ENCODE measurements at places on chromosomes 11 and 22.
A peak's percentile ranks its signal among the peaks of the same experiment; 100 is the strongest.

DNA sequence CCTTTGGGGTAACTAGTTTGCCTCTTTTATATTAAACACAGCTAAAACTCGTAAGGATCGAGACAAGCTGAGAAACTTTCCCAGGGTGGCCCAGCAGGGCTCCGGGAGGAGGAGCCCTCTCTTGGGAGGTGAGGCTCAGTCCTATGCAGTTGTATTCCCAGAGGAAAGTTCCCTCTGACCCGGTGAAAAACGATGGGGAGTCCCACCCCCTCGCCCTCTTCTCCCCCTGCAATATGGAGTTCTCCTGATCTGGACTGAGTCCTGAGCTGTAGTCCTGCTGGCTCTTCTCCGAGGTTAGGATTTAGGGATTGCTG is 1.3 kb downstream of the NTM start:
- H3K27ac ChIP-seq = no peak overlapping the region
- H3K4me3 ChIP-seq = peak overlapping the region; percentile 21
- DNase-seq = no peak
- no peaks in the 10 kb centered on the region for H3K27me3 ChIP-seq
- H3K4me1 ChIP-seq = no peaks in the 10 kb centered on the region

- no peaks in the 10 kb centered on the region for H3K27me3 ChIP-seq
- no peak for DNase-seq
- no peaks in the 10 kb centered on the region for H3K36me3 ChIP-seq
- peak overlapping the region; percentile 94 for H3K27ac ChIP-seq
- no peaks in the 10 kb centered on the region for H3K4me1 ChIP-seq
These were observed 600 bp downstream of the FCHSD2 start for GRCh38 chr11:73141309-73142127.

DNA sequence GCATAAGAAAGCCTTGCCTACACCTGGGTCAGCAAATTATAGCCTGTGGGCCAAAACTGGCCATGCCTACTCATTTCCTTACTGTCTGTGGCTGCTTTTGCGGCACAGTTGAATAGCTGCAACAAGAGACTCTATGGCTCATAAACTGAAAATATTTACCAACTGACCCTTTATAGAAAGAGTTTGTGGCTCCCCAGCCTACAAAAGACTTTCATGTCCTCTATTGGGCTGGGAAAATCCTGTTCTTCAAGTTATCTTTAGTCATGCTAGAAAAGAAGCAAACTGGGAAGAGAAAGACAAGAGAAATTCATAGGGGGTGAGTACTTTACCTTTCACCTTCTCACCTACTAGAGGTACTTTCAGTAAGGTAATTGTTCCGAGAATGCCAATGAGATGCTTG is 175.1 kb downstream of the SWAP70 start:
- no peak overlapping the region for H3K27ac ChIP-seq
- no peaks in the 10 kb centered on the region for H3K4me1 ChIP-seq
- H3K36me3 ChIP-seq = no peaks in the 10 kb centered on the region
- no peak overlapping the region for H3K4me3 ChIP-seq
- H3K27me3 ChIP-seq = no peaks in the 10 kb centered on the region

- no peak overlapping the region for H3K4me3 ChIP-seq
- H3K36me3 ChIP-seq = no peaks in the 10 kb centered on the region
- H3K27ac ChIP-seq = peak overlapping the region; percentile 33
- DNase-seq = peak; percentile 60
- no peaks in the 10 kb centered on the region for H3K4me1 ChIP-seq
These were observed 19.4 kb downstream of the SUSD2 start for GRCh38 chr22:24200619-24201212.

GRCh38 chr11:113781682-113782081 is 2.1 kb downstream of the CLDN25 start:
- H3K4me1 ChIP-seq = no peaks in the 10 kb centered on the region
- DNase-seq = no peak
- no peak overlapping the region for H3K4me3 ChIP-seq
- H3K27me3 ChIP-seq = no peaks in the 10 kb centered on the region

DNA sequence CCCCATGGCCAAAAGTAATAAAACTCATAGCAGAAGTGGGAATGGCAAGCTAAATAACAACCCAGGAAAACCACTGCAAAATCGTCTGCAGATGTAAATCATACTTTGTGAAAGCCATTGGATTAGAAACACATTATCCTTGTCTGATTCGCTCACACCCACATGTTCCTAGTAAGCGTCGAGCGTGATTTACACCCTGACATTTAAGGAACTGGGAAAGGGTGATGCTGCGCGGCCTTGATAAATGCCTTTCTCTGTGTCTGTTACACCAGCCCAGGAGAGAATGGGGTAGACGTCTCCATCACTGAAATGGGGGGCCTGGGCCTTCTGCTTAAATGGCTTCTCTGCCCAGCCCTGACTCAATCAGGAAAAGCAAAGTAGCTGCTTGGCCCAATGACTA is 162.7 kb downstream of the NTM start:
- H3K4me1 ChIP-seq = no peaks in the 10 kb centered on the region
- no peaks in the 10 kb centered on the region for H3K27me3 ChIP-seq
- H3K27ac ChIP-seq = no peak overlapping the region
- H3K36me3 ChIP-seq = no peaks in the 10 kb centered on the region
- DNase-seq = no peak

- no peaks in the 10 kb centered on the region for H3K4me1 ChIP-seq
These were observed 66.6 kb upstream of the RDX start for GRCh38 chr11:110362971-110363509.

- no peaks in the 10 kb centered on the region for H3K36me3 ChIP-seq
- no peak overlapping the region for H3K27ac ChIP-seq
- no peak overlapping the region for H3K4me3 ChIP-seq
- H3K4me1 ChIP-seq = no peaks in the 10 kb centered on the region
- no peaks in the 10 kb centered on the region for H3K27me3 ChIP-seq
These were observed 89.5 kb upstream of the ISX start for GRCh38 chr22:34976474-34976873.

GRCh38 chr11:13776134-13776815 is 107.8 kb downstream of the FAR1 start:
- no peak overlapping the region for H3K4me3 ChIP-seq
- no peak for DNase-seq
- H3K27ac ChIP-seq = no peak overlapping the region

GRCh38 chr11:58639669-58640068 is 17.2 kb downstream of the CNTF start:
- H3K27ac ChIP-seq = no peak overlapping the region
- no peaks in the 10 kb centered on the region for H3K4me1 ChIP-seq
- no peaks in the 10 kb centered on the region for H3K27me3 ChIP-seq
- H3K36me3 ChIP-seq = no peaks in the 10 kb centered on the region
- no peak for DNase-seq

GRCh38 chr11:60895687-60896086 is 10.7 kb downstream of the PRPF19 start:
- peaks cover 19% of the 10 kb centered on the region for H3K36me3 ChIP-seq
- no peak for DNase-seq
- no peaks in the 10 kb centered on the region for H3K4me1 ChIP-seq
- H3K4me3 ChIP-seq = no peak overlapping the region

DNA sequence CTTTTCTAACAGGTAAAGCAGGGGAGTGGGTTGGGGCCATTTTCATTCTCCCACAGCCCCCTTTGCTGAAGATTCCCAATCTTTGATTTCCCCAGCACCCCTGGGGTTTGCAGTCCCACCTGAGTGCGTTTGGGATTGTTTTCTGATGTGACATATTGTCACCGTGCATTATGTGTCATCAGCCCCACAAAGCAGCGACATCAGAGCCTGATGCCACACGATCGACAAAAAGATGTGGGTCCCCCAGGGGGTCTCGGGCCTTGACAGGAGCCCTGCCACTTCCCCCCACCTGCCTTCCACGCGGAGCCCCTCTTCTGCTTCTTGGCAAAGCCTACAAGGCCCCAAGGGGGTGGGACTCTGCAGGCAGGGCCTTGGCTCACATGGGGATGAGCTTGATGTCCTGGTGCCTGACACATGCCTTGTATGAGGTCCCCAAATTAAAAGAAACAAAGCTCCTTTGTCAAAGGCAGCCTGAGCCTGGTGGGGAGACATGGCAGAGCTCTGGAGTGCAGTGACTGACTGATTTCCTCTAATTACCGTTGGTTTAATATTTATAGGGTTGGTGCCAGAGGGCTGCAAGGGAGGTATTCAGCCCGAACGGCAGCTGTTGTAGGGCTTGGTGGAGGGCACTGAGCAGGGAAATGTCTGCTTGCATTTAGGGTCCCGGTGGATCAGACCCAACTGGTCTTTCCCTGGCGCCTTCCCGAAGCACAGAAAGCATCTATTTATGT is 149.2 kb downstream of the MIAT start:
- H3K27me3 ChIP-seq = no peaks in the 10 kb centered on the region
- H3K27ac ChIP-seq = no peak overlapping the region
- H3K4me1 ChIP-seq = no peaks in the 10 kb centered on the region
- H3K36me3 ChIP-seq = no peaks in the 10 kb centered on the region

DNA sequence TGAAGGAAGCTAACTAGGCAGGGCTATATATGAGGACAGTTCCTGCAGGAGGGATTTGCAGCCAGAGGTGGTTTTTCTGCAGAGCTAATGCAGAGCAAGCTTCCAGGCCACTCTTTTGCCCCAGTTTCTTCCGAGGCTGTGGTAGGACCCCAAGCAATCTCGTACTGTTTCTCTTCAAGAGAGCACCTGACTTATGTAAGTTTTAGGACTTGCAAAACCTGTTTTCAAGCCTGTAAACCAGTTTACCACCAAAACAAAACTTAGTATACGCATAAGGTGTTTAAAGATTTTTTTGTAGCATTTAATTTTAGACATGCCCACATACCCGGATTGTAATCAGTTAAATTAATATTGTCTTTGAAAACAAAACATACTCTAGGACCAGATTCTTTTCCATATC is 7.7 kb upstream of the APLP2 start:
- H3K27me3 ChIP-seq = no peaks in the 10 kb centered on the region
- no peaks in the 10 kb centered on the region for H3K36me3 ChIP-seq
- H3K4me3 ChIP-seq = no peak overlapping the region
- DNase-seq = no peak
- H3K4me1 ChIP-seq = no peaks in the 10 kb centered on the region

- H3K4me1 ChIP-seq = no peaks in the 10 kb centered on the region
- no peak overlapping the region for H3K4me3 ChIP-seq
- H3K27me3 ChIP-seq = no peaks in the 10 kb centered on the region
- no peaks in the 10 kb centered on the region for H3K36me3 ChIP-seq
These were observed 81.2 kb upstream of the LDLRAD3 start for GRCh38 chr11:35862666-35863065.

- H3K4me3 ChIP-seq = no peak overlapping the region
- no peaks in the 10 kb centered on the region for H3K27me3 ChIP-seq
- H3K27ac ChIP-seq = no peak overlapping the region
- H3K36me3 ChIP-seq = no peaks in the 10 kb centered on the region
- H3K4me1 ChIP-seq = no peaks in the 10 kb centered on the region
- no peak for DNase-seq
These were observed 1.8 kb upstream of the MYO7A start for GRCh38 chr11:77126156-77126775.

GRCh38 chr11:93746101-93746500 is 4.6 kb downstream of the C11orf54 start:
- no peaks in the 10 kb centered on the region for H3K36me3 ChIP-seq
- no peaks in the 10 kb centered on the region for H3K4me1 ChIP-seq
- no peak overlapping the region for H3K27ac ChIP-seq
- H3K4me3 ChIP-seq = no peak overlapping the region
- no peak for DNase-seq
- H3K27me3 ChIP-seq = no peaks in the 10 kb centered on the region

DNA sequence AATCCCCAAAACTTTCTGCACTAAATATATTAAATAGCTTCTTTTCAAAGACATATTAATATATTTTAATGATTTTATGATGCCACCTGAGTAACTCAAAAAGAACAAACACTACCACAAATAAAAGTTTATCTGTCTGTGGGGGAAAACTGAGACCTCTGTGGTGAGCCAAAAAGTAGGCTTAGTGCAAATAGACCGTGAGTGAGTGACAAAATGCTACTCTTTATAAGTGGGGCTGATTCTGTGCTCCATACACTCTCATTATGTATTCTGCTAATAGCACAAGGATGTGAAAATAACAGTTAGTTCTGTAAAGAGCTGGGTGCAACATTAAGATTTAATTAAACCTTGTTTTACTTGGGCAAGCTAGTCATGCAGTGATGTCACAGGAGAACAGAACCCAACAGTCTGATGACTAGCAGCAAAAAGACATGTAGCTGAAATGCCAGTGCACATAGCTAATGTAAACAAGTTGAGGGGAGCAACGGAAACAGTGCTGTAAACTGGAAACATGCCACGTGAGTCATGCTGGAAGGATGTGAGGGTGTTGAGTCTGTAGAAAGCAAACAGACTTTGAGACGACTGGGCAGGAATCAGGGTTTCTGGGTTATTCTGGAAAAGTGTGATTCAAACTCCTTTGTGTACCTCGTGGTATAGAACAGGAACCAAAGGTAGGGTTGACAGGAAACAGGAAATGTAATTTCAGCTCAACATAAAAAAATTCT is 1130.4 kb downstream of the LRRC4C start:
- DNase-seq = peak; percentile 69
- H3K36me3 ChIP-seq = no peaks in the 10 kb centered on the region

DNA sequence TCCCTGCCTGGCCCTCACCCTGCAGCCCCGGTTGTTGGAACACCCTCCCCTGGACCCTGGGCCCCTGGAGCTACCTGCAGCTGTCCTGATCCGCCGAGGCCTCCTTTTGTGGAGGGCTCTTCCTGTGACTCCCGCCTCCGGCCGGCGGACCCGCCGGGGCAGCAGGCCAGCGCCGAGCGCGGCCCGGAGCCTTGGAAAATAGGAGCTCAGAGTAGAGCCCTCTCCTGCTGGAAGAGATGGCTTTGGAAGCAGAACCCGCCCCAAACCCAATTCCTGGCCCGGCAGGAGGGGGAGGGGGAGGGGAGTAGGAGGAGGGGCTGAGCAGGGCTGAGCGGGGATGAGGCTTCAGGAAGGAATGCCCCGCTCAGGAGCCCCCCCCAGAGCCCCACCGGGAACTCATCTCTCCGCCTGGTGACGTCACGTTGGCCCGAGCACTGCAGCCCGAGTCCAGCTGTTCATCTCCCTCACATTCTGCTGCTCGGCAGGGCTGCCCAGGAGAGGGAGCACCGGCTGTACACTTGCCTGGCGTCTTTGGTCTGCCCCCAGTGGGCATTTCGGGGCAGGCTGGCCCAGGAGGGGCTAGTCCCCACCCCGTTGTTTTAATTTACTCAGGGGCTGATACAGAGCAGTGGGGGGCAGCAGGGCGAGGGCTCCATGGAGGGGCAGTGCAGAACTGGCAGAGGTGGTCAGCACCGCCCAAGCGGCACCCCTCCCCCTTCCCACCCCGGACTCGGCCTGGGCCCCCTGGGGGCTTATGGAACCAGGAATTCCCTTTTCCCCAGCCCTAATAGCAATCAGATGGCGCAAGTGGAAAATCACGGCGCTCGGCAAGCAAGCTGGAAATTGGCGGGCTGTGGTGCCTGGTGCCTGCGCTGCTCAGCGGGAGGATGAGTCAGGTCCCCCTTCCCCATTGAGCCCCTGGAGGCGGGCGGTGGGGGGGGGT is at the start of gene MRGPRF:
MRGPRF (minus strand) TSS at position 238 of the 943 bp plus-strand sequence. CDS start 3,345 bp downstream, outside the sequence.
- peaks cover 14% of the 10 kb centered on the region for H3K27me3 ChIP-seq
- H3K4me3 ChIP-seq = peak within 1 kb of the TSS; percentile 46
- DNase-seq = peak; percentile 72
- peak within 1 kb of the TSS; percentile 75 for H3K27ac ChIP-seq

DNA sequence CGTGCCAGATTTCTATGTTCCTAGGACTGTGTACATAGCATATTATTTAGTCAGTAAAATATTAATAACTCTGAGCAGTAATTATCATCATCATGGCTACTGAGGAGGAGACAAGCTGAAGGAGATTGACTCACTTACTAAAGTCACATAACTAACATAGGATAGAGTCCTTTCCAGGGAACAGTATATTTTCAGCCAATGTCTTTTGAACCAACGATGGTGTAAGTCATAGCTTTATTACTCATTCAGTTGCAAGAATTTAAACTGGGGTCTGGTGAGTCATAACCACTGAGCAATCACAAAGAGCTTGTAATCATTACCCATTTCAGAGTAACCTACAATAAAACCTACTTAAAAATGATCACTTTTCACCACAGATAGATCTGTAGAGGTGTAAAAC is 1564.8 kb upstream of the TENM4 start:
- no peaks in the 10 kb centered on the region for H3K36me3 ChIP-seq
- H3K4me3 ChIP-seq = no peak overlapping the region
- H3K27ac ChIP-seq = no peak overlapping the region
